Inflammatory macrophage treated with lipopolysaccharide for 1 hour (primary cell): ENCODE measurements at places on chromosomes 12 and 14.

DNA sequence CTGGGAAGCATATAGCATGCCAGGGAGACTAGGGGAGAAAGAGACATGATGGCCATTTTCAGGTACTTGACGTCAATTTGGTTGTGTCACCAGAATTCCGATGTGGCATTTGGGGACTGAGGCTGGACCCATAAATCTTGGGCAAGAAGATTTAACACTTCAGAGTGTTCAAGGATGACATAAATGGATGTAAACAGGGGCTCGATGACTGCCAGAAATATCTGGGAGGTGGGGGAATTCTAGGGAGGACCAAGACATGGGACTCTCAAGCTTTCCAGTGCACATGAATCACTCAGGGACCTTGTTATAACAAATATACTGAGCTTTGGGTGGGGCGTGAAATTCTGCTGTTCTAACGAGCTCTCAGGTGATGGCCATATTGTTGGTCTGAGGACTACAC lies 17.8 kb downstream of the HAL start:
- DNase-seq = no peak

DNA sequence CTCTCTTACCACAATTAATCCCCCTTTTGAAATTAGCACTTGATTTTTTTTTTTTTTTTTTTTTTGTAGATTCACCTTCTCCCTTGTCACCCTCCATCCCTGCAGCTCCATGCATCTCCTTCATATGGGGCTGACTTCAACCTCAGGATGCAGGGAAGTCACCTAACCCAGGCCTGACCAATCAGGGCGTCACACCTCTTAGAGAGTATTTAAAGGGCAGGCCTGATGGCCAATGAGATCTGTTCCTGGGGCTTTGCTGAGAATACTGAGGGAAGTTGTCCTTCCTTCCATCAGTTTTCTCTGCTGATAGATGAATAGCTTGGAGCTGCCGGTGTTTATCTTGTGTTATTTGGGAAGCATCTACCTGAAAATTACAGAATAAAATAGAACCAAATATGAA lies 1104.7 kb upstream of the TMEM132C start:
- DNase-seq = no peak

GRCh38 chr12:7411343-7411742 lies 32.6 kb downstream of the CD163L1 start:
- DNase-seq = no peak

DNA sequence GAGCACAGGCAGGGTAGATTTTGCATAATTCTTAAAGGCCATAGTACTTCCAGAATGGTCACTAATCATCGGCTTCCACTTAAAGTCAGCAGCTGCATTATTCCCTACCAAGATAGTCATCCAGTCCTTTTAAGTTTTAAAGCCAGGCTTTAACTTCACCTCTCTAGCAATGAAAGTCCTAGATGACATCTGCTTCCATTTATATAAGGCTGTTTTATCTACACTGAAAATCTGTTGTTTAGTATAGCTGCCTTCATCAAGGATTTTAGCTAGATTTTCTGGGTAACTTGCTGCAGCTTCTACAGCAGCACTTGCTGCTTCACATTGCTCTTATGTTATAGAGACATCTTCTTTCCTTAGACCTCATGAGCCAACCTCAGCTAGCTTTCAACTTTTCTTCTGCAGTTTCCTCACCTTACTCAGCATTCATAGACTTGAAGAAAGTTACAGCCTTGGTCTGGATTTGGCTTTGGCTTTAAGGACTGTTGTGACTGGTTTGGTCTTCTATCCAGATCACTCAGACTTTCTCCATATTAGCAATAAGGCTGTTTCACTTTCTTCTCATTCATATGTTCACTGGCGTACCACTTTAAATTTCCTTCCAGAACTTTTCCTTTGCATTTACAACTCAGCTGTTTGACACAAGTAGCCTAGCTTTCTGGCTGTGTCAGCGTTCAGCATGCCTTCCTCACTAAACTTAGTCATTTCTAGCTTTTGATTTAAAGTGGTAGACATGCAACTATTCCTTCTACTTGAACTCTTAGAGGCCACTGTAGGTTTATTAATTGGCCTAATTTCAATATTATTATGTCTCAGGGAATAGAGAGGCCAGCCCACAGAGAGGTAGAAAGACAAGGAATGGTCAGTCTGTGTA lies 209.9 kb upstream of the GARIN2 start:
- DNase-seq = no peak
